Body of pancreas (tissue), 4 donors: ENCODE measurements at places on chromosomes 11 and 22.

DNA sequence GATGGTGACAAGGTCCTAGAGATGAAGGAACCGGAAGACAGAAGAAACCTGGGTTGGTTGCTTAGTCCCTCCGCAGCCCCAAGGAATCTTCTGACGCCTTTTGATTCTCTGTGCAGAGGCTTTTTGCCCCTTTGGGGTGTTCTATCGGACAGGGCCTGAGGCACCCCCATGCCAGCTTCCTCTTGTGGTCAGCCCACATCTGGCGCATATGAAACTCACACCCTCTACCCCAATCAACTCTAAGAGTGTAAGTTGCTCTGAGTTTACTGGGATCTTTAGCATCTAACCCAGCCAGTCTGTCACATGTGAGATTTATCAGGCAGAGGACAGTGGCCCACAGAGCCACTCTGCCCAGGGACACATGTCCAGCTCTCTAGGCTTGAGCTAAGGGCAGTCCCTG is 17.4 kb downstream of the RASD2 start:
- no peak for DNase-seq

DNA sequence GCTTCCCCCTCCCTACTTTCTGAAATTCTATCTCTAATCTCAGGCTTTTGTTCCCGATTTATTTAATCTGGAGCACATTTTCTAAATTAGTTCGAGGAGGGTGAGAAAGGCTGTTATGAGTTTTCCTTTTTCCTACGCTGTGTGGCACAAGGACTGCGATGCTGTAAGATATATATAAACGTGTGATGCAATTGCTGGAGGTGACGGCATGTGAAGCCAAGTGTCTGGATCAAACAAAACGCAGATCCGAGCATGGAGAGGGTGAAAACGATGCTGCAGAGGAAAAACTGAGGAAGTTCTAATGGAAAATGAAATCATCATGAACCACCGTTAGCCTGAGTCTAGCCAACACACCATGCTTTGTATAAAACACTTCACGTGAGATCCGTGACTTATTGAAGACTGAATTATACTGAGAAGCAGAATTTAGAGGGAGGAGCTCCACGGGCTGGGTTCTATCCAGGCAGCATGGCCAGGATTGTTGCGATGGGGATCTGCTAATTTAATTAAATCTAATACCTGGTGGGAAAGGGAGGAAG is 4.4 kb downstream of the PKNOX2 start:
- DNase-seq: no peak

DNA sequence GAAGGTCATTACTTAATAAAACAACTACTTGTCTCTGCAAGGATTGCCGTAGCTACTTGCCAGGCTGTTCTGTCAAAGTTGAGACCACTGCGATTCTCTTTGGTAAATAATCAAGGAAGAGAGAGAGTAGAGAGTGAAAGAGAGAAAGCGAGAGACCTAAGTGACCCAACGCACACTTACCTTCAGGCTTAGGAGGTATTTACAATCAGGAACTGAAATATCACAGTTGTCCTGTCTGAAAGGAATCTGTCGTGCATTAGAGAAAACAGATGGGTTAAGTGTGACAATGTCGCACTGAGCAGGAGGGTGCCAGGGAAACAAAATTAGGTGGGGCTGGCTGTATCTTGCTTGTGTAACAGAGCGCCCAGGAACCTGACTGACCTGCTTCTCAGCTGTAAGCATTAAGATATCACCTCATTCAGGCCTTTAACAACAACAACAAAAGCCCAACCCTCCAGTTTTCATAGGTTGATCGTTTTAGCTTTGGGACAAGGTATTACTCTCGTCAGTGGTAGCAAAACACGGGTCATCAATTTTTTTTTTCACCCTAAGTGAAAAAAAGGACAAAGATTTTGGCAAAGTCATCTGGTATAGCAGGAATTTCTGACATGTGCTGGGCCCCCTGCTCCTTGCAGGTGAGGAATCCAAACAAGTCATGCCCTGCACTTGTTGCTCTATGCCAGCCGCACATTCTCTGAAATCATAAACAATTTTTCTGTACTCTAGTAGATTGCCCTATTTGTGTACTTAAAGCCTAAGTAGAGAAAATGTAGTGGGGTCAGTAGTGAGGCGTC is at the start of gene MUC15:
TSS of gene MUC15 (minus strand) at position 403 of the 794 bp plus-strand sequence. CDS start 5,169 bp downstream, outside the sequence.
- DNase-seq: peak; percentile 11

DNA sequence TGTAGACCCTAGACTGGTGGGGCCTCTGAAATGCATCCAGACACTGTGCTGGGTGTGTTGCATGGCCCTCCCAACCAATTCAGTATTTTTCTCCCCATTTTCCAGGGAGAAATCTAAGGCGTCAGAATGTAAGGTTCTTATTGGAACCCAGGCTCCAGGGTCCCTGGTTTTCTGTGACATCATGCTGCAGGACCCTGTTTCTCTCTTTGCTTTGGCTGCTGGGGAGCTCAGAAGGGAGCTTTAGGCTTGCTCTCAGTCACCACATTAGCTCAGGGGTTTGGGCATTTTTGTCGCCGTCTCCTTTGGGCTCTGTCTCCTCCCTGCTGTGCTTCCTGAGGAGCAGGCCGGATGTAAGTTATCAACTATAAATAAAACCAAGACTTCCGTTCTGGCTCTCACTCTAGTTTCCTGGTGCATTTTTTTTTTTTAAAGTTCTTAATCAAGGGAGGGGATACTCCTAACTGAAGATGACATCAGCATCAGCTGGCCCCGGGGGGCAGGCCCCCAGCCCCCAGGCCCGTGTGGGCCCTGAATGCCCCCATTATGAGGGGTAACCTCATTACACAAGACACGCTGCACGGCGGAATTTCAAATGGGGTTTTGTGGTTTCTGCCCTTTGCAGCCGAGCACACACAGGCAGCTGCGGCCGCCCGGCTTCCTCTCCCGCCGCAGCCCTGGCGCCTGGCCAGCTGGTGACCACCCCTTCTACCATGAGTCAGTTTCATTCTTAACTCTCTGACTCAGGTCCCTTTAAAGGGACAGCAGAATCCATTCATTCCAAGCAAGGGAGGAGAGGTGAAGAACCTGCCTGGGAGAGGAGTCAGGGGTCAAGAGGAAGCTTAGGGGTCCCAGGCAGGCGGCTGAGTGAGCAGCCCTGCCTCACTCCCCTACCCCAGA is 3.2 kb downstream of the MYEOV start:
- peak; percentile 74 for DNase-seq

- DNase-seq: peak; percentile 76
These were observed 117.3 kb upstream of the TEAD1 start for GRCh38 chr11:12556788-12557384.

DNA sequence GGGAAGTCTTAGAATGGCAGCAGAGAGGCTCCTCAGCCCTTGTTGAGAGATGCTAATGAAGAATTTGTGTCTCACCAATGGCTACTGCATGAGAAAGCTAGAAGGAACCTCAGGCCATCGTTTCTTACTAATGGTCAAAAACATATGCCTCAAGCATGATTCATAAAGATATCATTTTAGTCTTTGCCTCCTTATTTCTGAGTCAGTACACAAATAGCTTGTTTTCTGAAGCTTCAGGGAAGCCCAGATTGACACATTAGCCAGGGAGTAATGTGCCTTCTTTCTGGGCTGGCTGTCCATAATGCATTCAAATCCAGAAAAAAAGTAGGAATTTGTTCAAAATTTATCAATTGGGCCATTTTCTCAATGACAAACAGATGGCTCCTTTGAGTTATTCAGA is 169.4 kb upstream of the ZBED5 start:
- no peak for DNase-seq

DNA sequence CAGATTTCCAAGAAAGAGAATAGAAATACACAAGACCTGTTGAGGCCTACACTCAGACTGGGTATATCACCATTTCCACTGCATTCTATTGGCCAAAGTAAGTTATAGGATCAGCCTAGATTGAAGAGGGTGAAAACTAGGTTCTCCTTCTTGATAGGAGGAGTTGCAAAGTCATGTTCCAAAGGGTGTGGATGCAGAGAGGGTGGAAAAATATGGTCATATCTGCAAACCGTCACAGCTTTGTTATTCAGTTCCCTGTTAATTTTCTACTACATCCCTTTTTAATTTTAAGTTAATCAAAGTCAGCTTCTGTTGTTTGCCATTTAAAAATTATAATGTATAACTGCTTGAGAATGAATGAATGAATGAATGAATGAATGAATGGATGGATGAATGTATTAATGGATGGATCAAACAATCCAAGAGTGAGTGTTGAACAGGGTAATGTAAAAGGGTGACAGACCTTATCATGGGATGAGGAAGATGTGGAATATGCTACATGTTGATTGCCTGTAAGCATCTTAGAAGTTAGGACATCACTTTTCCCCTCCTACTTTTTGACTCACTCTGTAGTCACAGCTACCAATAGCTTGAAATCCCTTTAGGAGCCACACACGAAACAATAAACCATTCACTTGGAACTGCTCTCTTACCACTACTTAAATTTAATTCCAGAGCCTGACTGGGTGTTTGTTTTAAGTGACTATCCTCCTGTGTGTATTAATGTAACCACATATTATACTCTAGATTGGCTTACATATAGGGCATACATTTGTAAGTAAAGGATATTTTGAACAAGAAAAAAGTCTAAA is 121.5 kb downstream of the CCDC34 start:
- no peak for DNase-seq

- DNase-seq: no peak
These were observed 95.5 kb upstream of the TMEM45B start for GRCh38 chr11:129720156-129720555.

GRCh38 chr11:34052036-34052607 is 591 bp downstream of the CAPRIN1 start:
- DNase-seq: peak; percentile 87

DNA sequence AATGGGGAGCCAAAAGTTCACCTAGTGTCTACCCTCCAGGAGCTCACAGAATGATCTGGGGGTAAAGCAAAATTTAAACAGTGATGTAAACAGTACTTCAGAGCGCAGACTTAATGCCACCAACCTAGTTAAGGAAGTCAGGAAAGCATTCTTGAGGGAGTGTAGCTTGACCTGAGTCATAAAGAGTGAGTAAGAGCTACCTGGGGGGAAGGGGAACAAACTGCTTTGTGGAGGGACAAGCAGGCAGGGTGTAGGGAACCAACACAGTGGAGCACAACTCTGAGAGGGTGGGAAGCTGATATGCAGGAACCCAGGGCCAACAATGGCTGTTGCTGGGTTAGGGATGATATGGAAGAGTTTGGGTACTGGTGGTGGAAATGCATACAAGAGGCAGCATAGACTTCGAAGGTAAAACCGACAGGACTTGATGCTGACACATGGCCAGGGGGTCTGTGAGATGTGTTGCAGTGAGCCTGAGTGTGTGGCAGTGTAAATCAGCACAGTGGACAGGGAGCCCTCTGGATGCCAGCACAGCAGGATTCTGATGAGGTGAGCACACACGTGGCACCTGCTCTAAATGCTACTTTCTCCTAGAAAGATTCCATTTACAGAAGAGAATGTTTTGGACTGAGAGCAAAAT is 58.3 kb upstream of the CYP2D6 start:
- no peak for DNase-seq

DNA sequence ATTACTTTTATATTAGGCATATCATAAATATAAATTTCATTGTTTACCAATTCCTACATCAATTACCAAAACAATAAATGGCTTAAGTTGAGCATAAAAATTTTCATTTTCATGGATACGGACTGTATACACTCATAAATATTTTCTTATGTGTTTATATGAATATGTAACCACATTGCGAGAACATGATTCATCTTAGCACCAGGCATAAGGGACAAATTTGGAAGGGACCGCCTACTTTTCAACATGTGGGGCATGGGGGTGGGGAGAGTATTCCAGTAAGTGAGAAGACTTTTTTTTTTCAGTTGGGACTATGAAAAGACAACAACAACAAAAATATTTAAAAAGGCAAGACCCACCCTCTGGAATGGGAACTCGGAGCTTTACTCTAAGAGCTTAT is 296.1 kb downstream of the RAB38 start:
- DNase-seq: no peak

DNA sequence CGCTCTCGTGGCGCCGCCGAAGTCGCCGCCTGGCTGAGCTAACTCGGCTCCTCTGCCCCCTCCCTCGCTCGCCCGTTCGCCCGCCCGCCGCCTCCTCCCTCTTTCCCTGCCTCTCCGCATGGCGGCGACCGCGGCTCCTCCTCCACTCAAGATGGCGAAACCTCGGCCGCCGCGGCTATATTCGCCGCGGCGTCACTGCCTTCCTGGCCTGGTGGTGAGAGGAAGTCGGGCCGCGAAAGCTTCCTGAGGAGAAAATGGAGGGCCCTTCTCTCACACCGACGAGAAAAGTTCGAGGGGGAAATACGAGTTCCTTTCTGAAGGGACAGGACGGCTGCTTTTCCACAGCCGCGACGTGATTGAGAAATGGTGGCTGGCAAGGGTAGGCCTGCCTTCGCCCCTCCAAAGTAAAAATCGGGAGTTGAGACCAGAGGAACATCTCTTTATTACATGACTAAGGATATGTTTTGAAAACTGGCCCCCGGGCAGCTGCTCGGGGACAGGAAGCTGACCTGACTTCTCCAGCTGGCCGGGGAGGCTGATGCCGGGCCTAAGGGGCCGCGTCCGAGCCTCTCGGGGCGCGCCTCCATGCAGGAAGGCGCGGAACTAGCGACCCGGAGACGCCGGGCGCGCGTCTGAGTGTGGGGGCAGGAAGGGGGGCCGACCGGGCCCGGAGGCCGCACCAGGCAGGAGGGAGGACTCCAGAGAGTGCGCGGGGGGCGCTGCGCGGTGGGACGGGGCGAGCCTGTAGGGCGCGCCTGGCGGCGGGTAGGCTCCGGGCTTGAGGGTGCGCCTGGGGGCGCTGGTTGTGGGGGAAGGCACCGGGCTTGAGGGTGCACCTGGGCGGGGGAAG is at the start of gene DDX6:
TSS of gene DDX6 (minus strand) at position 54 of the 850 bp plus-strand sequence. CDS start 4,913 bp downstream, outside the sequence.
- peak; percentile 93 for DNase-seq

DNA sequence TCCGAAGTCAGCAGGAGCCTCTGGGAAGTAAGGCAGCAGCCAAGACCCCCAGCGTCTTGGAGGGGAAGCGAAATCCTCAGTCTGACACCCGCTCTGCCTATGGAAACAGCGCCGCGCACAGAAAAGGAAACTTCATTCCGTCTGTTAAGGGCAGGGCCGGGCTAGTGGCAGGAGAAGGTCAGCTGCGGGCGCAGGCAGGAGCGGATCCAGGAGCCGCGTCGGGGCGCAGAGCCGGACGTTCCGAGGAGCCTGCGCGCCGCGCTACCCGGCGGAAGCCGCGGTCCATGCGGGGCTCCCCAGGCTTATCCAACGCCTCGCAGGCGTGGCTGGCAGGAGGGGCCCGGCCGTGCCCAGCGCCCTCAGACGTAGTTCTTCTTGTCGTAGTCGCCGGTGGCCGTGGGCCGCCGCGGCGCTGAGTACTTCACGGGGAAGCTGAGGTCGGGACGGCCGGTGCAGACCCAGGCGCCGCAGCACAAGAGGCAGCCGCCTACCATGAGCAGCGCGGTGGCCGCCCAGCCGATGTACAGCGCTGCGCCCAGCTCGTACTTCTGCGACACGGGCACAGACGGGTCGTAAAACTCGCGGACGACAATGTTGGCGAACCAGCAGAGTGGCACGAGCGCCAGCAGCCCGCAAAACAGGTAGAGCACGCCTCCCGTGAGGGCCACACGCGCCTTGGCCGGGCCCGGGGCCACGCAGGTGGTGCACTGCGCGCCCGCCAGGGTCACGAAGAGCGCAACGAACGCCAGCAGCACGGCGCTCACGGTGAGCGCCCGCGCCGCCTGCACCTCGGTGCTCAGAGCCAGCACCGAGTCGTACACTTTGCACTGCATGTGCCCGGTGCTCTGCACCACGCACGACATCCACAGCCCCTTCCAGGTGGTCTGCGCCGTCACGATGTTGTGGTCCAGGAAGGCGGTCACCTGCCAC is 705 bp downstream of the CLDN5 start:
- no peak for DNase-seq
